ENCODE measurements at places on chromosomes 5 and 9.

DNA sequence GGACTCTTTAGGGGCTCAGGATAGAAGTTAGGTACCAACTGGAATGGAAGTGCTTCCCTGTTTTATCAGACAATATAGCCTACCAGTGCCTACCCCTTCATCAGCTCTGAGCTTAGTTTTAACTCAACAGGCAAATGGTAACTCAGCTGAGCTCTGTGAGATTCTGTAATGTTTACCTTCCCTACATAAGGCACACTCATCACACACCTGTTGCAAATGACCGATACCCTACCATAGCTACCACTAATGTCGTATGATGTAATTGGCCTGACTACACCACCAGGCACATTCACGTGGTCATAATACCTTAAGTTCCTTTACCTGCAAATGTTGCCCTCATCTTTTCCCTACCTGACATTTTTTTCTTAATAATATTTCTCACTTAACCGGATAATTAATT is 254.8 kb downstream of the ADGRV1 start:
- no peak overlapping the region for H3K27ac ChIP-seq
- no peaks in the 10 kb centered on the region for H3K27me3 ChIP-seq
- H3K4me1 ChIP-seq: no peaks in the 10 kb centered on the region

GRCh38 chr5:174086751-174087150 is 41.2 kb downstream of the NSG2 start:
- H3K27me3 ChIP-seq: no peaks in the 10 kb centered on the region
- no peak overlapping the region for H3K4me3 ChIP-seq
- no peak overlapping the region for H3K27ac ChIP-seq
- no peaks in the 10 kb centered on the region for H3K36me3 ChIP-seq
- DNase-seq: no peak

GRCh38 chr5:90638878-90639277 is 80.3 kb downstream of the ADGRV1 start:
- no peak overlapping the region for H3K4me3 ChIP-seq
- H3K27ac ChIP-seq: no peak overlapping the region
- no peaks in the 10 kb centered on the region for H3K4me1 ChIP-seq

DNA sequence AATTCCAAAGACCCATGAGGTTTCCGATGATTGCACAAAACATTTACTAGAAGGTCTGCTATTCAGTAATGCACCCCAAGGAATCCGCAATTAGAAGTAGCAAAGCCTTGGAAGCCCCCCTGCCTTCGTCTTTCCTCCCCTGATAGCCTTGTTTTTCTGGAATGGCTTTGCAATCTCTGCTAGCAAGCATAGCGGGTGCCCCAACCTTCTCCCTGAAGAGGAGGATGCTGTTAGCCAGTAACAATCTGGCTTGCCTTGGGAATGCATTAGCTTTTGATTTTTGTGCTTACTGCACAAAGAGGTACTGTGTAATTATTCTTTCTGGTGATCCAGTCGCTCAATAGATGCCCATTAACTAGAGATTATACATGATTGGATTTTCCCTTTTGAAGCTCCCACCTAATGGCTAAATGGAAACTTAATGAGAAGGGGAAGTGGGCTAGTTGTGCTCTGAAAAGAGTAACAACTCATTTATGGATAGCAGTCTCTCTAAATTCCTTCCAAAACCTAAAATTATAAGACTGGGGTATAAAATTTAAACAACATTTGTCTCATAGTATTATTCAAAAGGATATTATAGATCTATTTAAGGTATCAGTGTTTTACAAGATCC is 91.6 kb downstream of the FBXW11 start:
- DNase-seq: no peak
- H3K27ac ChIP-seq: no peak overlapping the region
- no peaks in the 10 kb centered on the region for H3K27me3 ChIP-seq
- no peaks in the 10 kb centered on the region for H3K36me3 ChIP-seq

GRCh38 chr9:138007918-138008841 is 130.6 kb downstream of the CACNA1B start:
- no peak for DNase-seq
- no peak overlapping the region for H3K4me3 ChIP-seq
- H3K4me1 ChIP-seq: no peaks in the 10 kb centered on the region
- H3K36me3 ChIP-seq: no peaks in the 10 kb centered on the region
- no peak overlapping the region for H3K27ac ChIP-seq

- no peaks in the 10 kb centered on the region for H3K36me3 ChIP-seq
- H3K4me3 ChIP-seq: peak within 1 kb of the TSS; percentile 20
- H3K27me3 ChIP-seq: peaks cover 2% of the 10 kb centered on the region
- H3K27ac ChIP-seq: no peak within 1 kb of the TSS
Measured at GRCh38 chr5:149581192-149581861, at the start of gene ARHGEF37. ARHGEF37 (plus strand) TSS chr5:149581498; CDS start chr5:149597770, 16,272 bp downstream.

DNA sequence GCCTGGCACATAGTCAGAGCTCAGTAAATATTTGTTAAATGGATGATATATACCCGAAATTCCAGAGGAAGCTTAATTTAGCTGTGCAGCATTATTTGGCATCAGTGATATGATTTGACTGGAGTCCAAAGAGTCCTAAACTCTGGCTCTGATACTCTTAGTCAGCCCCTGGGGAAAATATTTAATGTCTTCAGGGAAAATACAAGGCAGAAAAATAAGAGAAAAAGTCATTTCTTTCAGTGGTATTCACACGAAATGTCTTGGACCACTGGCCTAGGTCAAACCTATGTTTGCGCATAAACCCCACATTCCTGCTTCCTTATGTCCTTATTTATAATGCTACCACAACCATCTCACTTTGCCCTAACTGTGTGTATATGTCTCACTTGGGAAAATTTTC is 23.8 kb downstream of the GLRA1 start:
- H3K4me1 ChIP-seq: no peaks in the 10 kb centered on the region
- no peak overlapping the region for H3K4me3 ChIP-seq
- H3K27ac ChIP-seq: no peak overlapping the region
- H3K36me3 ChIP-seq: no peaks in the 10 kb centered on the region
- no peak for DNase-seq
- H3K27me3 ChIP-seq: peaks cover 10% of the 10 kb centered on the region

- H3K27me3 ChIP-seq: no peaks in the 10 kb centered on the region
- DNase-seq: no peak
- H3K4me1 ChIP-seq: no peaks in the 10 kb centered on the region
- H3K27ac ChIP-seq: no peak overlapping the region
- no peaks in the 10 kb centered on the region for H3K36me3 ChIP-seq
Measured at GRCh38 chr9:80867731-80868130, 821.6 kb downstream of the TLE1 start.

- no peaks in the 10 kb centered on the region for H3K36me3 ChIP-seq
- no peak overlapping the region for H3K27ac ChIP-seq
- no peak overlapping the region for H3K4me3 ChIP-seq
Measured at GRCh38 chr9:135669616-135670285, 6.6 kb downstream of the LCN9 start.

DNA sequence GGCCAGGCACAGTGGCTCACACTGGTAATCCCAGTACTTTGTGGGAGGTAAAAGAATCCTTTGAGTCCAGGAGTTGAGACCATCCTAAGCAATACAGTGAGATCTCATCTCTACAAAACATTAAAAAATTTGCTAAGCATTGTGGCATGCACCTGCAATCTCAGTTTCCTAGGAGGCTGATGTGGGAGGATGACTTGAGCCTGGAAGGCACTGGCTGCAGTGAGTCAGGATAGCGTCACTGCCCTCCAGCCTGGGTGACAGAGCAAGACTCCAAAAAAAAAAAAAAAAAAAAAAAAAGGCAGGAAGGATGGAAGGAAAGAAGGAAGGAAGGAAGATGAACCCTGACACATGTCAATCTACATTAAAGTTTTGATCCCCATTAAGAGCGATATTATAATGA is 1452.2 kb upstream of the ACO1 start:
- H3K27me3 ChIP-seq: no peaks in the 10 kb centered on the region

- no peaks in the 10 kb centered on the region for H3K36me3 ChIP-seq
- no peak overlapping the region for H3K4me3 ChIP-seq
- DNase-seq: no peak
- H3K27ac ChIP-seq: no peak overlapping the region
- H3K4me1 ChIP-seq: no peaks in the 10 kb centered on the region
- no peaks in the 10 kb centered on the region for H3K27me3 ChIP-seq
Measured at GRCh38 chr9:134101623-134102149, 33.9 kb upstream of the BRD3 start.

GRCh38 chr5:962386-962785 is 46.2 kb upstream of the NKD2 start:
- DNase-seq: no peak
- no peak overlapping the region for H3K27ac ChIP-seq
- H3K4me1 ChIP-seq: no peaks in the 10 kb centered on the region
- no peak overlapping the region for H3K4me3 ChIP-seq
- no peaks in the 10 kb centered on the region for H3K27me3 ChIP-seq

GRCh38 chr5:62354028-62354874 is 48.2 kb downstream of the KIF2A start:
- DNase-seq: peak; percentile 41
- H3K27me3 ChIP-seq: no peaks in the 10 kb centered on the region
- no peaks in the 10 kb centered on the region for H3K36me3 ChIP-seq
- no peak overlapping the region for H3K27ac ChIP-seq
- no peaks in the 10 kb centered on the region for H3K4me1 ChIP-seq
